Activated naive CD8-positive, alpha-beta T cell treated with anti-CD3 and anti-CD28 coated beads for 36 hours (primary cell): ENCODE measurements at places on chromosomes 3 and 15.

GRCh38 chr15:73228128-73228646 is 140.6 kb downstream of the HCN4 start:
- no peak for DNase-seq

GRCh38 chr3:64214381-64215018 is 10.8 kb downstream of the PRICKLE2 start:
- DNase-seq, result no peak

- DNase-seq, result no peak
Observed at GRCh38 chr15:60254416-60254815, 143.4 kb downstream of the ANXA2 start.

DNA sequence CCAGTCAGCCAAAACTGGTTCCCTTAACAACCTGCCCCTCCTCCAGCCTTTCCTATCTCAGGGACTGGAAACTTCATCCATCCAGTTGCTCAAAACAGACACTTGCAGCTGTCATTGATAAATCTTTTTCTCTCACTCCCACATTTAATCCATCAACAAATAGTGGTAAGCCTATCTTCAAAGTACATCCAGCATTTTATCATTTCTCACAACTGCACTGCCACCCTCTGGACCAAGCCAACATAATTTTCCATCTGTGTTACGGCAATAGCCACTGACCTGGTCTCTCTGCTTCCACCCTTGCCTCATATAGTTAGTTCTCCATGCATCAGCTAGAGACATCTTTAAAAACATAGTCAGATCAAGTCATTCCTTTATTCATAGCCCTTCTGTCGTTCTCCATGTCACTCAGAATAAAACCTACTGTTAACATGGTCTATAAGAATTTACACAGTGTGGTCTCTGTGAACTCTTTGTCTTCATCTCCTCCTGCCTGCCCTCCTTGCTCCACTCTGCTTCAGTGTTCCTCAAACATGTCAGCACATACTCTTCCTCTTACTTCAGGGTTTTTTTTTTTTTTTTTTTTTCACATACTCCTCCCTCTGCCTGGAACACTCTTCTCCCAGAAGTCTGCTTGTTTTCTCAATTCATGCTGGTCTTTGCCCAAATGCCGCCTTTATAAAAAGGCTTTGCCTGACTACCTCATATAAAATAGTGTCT is 102.5 kb upstream of the COL6A5 start:
- no peak for DNase-seq

DNA sequence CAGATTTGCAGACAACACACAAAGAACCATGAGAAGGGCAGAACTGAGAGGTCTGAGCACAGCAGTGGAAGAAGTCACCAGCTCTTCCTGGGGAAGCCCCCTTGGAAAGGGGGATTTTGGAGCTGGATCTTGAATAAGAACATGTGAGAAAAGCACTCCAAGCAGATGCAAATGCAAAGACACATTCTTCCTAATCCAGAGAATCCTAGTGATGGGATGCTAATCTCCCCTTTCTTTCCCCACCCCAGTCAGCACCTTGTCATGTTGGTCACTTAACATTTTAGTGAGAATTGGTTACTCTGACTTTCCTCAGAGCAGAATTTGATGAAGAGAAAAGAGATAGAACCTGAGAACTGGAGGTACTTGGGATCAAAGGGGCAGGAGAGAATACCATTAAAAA is 148.5 kb downstream of the SSR3 start:
- DNase-seq, result no peak

DNA sequence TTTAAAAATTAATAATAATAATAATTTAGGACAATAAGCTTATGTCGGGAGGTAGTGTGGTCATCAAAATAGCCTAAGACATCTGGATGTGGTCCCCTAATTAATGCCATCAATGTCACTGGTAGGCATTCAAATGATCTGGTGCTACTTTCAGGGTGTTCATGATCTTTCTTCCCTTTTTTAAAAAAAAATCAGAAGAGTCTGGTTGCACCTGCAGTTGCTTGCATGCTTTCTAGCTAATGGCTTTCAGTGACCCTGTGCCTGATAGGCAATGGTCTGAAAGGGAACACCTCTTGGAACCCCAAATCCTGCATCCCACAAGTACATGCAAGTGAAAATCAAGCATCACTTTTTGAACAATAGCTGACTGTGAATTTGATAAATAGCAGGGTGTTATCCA is 64.1 kb upstream of the KBTBD8 start:
- no peak for DNase-seq

DNA sequence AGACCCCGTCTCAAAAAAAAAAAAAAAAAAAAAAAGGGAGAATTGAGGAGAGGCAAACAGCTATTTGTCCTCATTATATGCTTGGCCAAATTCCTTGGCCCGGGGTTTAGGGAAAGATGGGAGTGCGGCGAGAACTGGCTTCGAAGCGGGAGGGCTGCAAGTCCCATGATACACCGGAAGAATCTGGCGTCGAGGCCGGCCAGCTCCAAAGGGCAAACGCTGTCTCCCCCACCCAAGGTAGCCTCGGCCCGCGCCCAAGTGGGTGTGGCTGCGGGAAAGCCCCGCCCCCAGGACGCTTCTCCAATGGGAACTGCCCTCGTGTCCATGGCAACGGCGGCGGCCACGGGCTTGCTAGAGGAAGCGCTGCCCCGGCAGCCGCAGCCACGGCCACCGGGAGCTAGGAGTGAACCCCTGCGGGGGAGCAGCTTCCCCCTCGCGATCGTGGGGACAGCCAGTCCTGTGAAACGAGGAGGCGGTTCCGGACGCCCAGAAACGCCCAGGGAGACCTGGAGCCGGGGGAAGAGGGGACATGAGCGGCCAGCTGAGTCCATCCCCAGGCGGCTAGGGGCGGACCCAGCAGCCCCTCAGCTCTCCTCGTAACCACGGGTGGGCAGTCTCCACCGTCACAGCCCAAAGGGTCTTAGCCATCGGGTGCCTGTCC is at the start of gene TTLL13:
Gene TTLL13 (plus strand): TSS at position 354 of the 661 bp plus-strand sequence. CDS start 1,075 bp downstream, outside the sequence.
- DNase-seq, result peak; percentile 80

- DNase-seq, result no peak
Observed at GRCh38 chr3:158095111-158095813, 11.0 kb downstream of the SHOX2 start.

- DNase-seq, result no peak
Observed at GRCh38 chr3:166263460-166263859, 426.2 kb upstream of the BCHE start.

DNA sequence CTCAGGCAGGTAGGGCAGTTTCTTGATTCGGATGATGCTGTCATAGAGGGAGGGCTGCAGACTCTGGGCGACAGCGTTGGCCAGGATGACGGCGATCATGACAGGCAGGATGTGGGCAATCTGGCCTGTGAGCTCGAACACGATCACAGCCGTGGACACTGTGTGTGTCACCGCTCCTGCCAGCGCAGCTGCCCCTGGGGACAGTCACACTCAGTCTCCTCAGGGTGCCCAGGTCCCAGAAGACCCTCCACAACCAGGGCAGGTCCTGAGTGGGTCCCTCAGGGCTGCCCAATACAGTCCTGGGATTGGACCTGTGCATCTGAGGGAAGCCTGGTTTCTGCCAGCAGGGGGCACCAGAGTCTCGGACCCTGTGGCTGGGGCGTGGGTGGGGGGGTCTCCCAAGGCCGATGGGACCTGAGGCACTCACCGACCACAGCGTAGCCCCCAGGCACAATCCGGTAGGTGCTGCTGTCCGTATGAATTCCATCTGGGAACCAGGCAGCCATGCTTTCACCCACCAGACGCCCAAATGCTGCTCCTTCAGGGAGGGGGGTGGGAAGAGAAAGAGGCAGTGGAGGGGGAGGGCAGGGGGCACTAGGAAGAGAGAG is 7.2 kb downstream of the CLCN2 start:
- DNase-seq, result peak; percentile 45

GRCh38 chr15:55741833-55742497 is 987 bp downstream of the PRTG start:
- peak; percentile 16 for DNase-seq

GRCh38 chr15:86165265-86166211 is 85.9 kb downstream of the AGBL1 start:
- no peak for DNase-seq

DNA sequence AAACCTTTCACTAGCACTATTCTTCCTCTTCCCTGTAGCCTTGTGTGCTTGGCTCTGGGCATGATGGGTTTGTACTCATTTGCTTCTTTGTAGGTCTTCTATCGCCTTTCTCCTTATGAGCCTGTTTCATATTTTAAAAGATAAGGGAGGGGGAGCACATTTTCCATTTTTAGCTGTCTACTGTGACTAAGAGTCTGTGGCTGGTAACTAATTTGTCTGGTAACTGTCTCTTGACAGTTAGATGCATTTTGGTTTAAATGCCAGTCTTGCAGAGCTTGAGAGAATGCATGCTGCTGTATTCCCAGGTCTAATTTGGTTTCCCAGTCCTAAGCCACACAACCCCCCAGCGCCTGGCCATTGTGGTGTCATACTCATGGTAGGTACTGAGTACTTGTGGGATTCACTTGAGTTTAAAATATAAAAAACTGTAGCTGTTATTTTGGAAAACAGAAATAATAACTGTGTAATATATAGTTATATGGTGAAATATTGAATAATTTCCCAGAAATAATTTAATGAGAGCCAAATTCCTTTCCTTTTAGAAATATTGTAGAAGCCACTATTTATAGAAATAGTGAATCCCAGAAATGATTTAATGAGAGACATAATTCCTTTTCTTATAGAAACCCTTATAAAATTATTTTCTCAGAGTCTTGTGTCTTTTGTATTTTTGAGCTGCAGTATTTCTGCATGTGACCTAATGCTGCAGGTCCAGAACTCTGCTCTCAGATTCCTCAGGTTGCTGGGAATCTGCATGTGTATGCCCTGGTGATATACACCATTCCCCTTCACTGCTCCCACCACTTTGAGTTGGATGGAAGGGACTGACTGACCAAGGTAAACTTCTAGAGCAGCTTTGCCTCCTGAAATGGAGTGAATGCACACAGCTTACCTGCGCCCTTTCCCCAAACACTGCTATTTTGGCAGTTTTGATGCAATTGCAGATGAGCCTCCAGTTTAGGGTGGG is 13.9 kb upstream of the GPR171 start:
- DNase-seq, result no peak

GRCh38 chr3:124478830-124479229 is 251.4 kb upstream of the UMPS start:
- DNase-seq, result no peak

DNA sequence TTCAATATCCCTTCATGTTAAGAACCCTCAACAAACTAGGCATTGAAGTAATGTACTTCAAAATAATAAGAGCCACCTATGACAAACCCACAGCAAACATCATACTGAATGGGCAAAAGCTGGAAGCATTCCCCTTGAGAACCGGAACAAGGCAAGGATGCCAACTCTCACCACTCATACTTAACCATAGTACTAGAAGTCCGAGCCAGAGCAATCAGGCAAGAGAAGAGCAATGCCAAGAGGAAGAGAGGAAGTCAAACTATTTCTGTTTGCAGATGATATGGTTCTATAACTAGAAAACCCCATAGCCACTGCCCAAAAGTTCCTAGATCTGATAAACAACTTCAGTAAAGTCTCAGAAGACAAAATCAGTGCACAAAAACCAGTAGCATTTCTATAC is 161.9 kb downstream of the UBE2E2 start:
- DNase-seq, result no peak

GRCh38 chr15:78909160-78909695 is 35.6 kb downstream of the CTSH start:
- DNase-seq, result no peak

DNA sequence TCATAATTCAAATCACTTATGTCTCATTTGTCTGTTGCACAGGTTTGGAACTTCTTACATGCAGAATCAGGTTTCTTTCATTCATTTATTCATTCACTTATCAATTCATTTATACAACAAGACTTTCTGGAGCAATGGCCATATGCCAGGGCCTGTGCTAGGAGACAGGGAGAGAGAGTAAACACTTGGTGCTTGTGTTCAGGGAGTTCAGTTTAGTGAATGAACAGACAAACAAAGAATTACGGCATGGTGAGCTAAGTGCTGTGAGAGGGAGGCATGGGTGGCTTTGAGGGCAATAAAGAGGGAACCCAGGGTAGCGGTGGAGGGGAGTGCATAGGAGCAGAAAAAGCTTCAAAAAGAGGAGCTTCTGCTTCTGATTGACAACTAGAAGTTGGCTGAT is 8.5 kb upstream of the IREB2 start:
- no peak for DNase-seq
